CD4-positive, alpha-beta T cell treated with Interleukin-2 at 100 ng/mL for 4 hours (primary cell): ENCODE measurements at places on chromosomes 7 and 10.

DNA sequence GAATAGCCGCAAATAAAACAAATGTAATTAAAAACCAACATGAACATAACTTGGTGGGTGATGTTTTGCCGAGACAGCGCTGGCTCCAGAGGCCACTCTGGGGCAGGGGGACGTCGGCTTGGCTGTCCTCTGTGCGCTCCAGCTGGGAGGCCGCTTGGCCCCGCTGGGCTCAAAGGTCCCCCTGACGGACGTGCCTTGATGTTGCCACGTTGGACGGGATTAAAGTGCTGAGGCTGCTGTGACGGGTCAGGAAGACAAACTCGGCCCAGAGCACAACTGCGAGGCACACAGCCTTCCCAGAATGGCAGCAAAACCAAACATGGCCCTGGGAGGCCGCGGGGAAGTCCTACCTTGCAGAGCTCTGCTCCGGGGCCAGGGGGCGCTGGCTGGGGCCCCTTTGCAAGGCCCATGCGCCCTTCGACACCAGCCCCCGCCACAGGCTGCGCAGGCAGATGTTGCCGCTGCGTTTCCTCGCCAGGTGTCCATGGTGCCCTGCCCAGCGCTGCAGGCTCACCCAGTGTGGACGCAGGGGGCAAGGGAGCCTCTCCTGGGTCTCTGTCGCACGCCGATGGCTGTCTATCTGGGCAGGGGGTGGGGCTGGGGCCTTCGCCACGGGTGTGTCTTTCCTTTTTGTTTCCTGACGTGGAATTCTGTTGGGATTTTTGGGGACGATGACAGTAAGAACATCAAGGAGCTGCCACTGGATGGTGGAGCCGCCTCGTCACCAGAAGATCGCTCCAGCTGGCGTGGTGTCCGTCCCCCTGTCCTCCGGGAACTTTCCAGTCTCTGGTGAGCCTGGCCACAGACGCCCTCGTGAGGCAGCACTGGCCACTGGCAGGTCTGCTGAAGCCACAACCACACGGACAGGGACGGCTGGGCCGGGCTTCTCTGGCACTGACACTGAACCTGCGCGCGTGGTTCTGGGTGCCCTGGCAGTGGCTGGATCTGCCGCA, 99.6 kb upstream of the DIP2C start:
- no peak for DNase-seq

DNA sequence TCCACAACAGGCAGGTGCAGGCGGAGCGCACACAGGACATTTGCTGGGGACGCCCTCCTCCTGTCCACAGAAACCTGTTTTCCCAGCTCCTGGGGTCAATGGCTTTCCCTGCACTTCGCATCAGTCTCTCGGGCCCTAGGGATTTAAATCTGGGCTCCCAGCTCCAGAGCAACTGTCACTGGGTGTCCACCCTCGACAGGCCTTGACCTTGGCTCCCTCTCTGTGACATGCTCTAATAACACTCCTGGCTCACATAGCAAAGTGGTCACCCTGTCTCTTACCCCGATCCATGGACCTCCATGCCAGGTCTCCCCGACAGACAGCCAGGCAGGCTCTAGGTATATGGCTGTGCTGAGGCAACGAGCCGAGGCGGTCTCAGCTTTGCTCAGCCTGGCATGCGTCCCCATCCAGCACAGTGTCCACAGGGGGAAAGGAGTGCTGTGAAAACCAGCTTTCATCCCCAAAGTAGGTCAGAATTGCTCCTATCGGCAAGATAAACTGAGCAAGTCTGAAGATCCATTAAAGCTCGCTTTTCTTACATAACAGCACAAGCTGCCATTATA, 195.6 kb downstream of the TNS3 start:
- DNase-seq = no peak

DNA sequence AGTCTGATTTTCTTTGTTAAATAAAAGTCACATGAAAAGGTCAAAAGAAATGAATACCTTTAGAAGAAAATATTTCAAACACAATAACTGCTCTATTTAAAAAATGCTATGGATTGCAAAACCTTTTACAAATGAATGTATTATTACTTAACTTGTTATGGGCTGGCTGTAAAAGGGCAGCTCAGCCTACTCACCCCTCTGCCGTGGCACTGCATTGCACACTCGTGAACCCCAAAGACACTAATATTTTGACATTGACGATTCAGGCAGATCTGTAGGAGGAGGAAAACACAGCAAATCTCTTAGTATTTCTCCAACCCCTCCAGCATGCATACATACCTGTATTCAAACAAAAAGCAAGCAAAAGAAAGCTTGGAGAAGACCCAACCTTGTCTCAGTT, 149.5 kb downstream of the FANK1 start:
- no peak for DNase-seq

DNA sequence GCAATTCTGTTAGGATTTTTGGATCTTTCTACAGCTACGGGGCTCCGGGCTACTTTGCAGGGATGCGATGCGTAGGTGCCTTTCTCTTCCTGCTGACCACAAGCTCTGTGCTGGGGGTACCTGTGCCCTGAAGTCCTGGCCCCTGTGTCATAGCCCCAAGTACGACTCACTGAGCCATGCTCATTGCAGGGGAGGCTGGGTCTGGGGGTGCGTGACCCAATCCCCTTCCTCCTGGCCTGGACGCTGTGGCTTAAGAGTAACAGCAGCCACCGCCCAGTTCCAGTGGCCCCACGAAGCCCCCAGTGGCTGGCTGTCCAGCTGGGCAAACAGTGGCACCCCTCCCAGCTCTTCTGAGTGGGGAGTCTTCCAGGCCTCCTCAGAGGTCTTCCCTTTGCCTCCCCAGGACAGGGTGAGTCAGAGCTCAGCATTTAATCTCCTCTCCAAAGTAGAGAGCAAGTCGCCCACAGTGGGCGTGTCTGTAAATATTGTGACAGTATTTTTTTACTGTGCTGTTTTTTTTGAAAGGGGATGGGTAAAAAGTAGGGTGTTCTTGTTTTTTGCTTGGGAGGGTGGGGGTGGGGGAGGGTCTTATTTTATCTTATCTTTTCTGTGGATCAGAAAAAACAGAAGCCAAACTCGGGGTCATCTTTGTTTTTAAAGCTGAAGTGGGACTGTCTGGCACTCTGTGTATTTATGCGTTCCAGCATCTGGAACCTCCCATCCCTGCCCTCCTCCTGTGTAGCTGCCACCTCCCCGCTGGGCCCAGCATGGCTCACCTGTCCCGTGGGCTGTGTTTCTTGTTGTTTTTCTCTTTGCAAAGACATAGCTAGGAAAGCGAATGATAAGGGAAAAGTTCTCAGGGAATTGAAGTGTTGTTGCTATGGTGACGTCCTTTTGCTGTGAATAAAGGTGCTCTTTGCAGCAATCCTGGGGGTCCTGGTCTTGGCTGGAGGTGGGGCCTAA, 8.2 kb downstream of the LFNG start:
- peak; percentile 80 for DNase-seq

GRCh38 chr7:30733691-30734090, 18.2 kb upstream of the INMT start:
- no peak for DNase-seq

DNA sequence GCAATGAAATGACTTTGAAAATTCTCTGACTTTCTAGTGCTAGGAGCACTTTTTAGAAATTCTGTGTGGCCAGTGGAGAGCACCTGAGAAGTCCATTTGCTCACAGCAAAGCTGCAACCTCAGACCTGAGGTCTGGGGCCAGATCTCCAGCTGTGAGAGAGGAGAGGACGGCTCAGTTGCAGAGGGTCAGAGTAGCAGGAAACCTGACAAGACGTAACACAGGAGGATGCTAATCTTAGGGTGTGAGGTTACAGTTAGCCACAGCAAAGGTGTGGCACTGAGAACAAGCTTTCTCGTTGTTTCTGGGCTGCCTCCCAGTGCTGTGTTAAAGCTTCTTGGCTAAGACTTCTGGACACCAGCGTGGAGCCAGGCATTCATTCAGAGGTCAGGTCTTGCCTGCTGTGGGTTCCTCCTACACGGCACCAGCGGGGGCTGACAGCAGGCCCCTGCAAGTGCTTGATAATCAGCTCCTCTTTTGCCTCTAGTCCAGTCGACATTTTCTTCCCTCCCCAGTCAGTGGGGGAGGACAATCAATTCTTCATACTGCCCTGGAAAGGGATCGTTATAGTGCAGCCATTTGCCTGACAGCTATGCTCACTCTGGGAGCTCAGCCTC, 435.4 kb upstream of the DPP6 start:
- DNase-seq = no peak

- no peak for DNase-seq
Observed at GRCh38 chr7:100875356-100875751, 451 bp downstream of the SRRT start.

- DNase-seq = peak; percentile 94
Observed at GRCh38 chr10:3852147-3852904, 67.3 kb upstream of the KLF6 start.

DNA sequence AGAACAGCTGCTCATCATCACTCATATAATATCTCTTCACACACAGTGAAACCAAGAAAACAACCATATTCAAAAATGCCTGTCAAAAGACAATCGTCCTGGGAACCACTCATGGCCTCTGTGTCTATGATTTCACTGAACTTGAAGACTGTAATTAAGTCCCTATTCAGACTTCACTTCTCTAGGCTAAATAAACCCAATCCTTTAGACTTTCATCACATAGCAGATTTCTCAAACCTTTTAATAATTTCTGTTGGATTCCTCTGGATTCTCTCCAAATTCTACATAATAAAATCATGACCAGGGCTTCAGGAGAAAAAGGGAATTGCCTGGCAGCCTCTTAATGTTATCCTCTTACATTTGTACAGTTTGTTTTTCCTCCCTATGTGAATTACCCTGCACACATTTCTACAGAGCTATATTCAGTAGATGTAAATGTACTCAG, 201.1 kb downstream of the LRRN3 start:
- no peak for DNase-seq

GRCh38 chr7:108418946-108419345, 37.3 kb downstream of the NRCAM start:
- DNase-seq = no peak

DNA sequence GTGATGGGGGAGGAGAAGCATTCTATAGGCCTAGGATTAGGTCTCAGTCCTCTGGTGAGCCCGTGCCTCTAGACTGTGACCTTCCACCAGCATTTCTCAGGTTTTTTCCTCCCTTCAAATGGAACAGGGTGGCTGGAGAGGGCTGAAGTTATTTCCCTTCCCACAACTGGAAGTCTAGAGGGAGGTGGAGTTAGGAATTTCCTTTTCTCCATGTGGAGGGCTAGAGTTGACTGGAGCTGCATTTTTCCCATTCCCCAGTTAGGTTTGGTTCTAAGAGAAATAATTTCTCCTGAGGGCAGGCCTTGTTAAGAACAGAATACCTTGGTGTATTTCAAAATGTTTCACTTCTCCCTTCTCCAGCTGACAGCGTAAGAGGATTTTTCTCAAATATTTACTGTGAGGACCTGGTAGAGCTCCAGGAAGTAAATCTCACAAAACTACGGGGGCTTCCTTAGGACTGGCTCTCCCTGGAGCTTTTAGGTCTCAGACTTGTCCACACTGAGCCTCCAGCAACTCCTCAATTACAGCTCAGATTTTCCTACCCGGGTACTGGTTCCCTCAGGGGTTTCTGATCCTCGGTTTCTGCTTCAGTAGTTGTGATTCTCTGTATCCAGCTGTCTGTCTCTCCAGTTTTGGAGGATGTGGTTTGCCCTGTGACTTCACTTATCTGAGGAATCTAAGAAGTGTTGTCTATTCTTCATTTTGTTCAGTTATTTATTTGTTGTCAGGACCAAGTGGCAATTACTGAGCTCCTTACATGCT, 6.0 kb upstream of the REEP3 start:
- DNase-seq = no peak

GRCh38 chr10:80152820-80153219, 20.3 kb downstream of the PLAC9 start:
- DNase-seq = no peak

DNA sequence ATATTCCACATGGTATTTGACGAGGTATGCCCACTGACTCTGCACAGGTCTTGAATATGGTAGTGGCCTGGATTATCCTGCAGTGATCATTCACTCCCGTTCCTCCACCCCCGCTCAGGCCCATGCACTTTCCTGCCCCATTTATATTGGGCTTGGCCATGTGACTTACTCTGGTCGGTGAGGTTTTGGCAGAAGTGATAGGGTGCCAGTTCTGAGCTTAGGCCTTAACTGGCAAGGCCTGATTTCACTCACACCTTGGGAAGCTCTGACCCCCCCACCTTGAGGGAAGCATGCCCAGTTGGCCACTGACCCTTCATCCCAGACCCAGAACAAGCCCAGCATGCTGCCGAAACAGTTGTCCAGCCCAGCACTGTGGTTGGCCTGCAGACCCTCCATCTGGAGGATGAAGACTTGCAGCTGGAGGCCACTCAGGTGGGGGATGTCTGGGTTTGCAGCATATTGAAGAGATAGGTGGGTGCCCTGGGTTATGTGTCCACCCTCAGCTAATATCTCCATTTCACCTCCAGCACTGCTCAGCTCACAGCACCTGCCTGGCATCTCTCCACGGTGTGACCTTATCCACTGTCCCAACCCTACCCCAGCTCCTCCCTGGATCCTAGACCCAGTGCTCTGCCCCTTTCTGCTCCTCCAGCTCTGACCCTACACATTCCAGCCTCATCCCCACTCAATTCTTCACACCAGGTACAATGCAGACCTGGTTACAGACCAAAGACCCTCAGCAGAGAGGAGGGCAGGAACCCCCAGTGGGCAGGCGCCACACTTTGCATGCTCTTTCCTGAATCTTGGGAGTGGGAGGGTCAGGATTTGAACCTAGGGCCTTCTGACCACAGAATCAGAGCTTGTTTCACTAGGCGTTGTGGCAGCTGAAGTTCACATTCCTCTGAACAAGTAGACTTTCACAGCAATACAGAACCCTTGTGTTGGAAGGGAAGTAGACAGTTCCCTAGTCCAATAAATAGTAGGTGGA, 138.1 kb upstream of the CHST15 start:
- no peak for DNase-seq

DNA sequence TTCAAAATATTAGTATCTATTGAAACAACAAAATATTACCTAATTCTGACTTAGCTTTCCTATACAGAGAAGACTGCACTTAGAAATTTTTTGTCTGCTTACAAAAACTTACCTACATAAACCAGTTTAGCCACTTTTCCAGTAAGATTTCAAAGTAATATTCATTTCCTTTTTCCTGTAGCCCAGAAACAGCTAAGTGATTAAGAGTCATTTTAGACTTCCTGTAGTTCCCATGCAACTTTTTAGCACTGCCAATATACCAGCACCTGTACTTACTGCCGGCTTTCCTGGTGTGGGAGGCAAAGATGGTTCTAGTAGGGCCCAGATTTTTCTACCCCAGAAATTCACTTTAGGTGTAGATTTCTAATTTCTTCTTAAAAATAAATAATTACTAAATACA, 21.8 kb downstream of the NT5C2 start:
- DNase-seq = no peak

GRCh38 chr10:83127942-83128575, 1011.2 kb upstream of the GHITM start:
- DNase-seq = no peak

GRCh38 chr10:7260412-7260900, 150.4 kb downstream of the SFMBT2 start:
- peak; percentile 70 for DNase-seq

- no peak for DNase-seq
Observed at GRCh38 chr7:157529768-157530560, 193.2 kb downstream of the DNAJB6 start.

- DNase-seq = peak; percentile 47
Observed at GRCh38 chr10:17092216-17092944, 37.2 kb downstream of the CUBN start.

- no peak for DNase-seq
Observed at GRCh38 chr10:80277567-80278250, 11.7 kb downstream of the MAT1A start.

GRCh38 chr10:71094712-71095390, 117.5 kb upstream of the UNC5B start:
- no peak for DNase-seq

- DNase-seq = no peak
Observed at GRCh38 chr10:6621536-6621935, 41.5 kb upstream of the PRKCQ start.

GRCh38 chr7:133048589-133048988, 33.3 kb downstream of the CHCHD3 start:
- no peak for DNase-seq
